ENCODE measurements at places on chromosomes 11 and 22.
A peak's percentile ranks its signal among the peaks of the same experiment; 100 is the strongest.

- DNase-seq = no peak
Observed at GRCh38 chr11:134370526-134371435, 39.0 kb downstream of the GLB1L2 start.

DNA sequence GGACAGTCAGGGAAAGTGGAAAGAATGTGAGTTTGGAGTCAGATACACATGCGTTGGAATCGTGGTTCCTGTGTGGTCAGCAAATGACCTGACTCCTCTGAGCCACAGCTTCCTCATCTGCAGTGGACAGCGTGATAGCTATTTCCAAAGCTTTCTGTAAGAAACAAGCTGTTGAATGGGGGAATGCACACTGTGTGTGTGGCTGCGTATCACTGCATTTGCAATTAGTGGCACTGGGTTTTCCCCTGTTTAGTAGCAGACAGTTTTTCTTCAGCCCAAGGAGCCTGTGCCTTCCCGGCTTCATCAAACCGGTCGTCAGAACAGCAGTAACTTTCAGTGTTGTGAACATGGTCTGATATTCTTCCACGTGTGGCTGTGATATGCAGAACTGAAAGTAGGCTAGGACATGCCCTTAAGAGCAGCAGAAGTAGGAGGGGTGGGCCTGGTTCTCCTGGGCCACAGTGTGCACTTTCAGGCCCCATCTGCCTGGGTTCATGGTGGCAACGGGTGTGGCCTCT lies 121.5 kb downstream of the RRAS2 start:
- no peak for DNase-seq

- peak; percentile 55 for DNase-seq
Observed at GRCh38 chr11:128956401-128957201, 13.9 kb upstream of the TP53AIP1 start.

GRCh38 chr11:38356255-38356654 lies 1758.2 kb upstream of the RAG2 start:
- no peak for DNase-seq

DNA sequence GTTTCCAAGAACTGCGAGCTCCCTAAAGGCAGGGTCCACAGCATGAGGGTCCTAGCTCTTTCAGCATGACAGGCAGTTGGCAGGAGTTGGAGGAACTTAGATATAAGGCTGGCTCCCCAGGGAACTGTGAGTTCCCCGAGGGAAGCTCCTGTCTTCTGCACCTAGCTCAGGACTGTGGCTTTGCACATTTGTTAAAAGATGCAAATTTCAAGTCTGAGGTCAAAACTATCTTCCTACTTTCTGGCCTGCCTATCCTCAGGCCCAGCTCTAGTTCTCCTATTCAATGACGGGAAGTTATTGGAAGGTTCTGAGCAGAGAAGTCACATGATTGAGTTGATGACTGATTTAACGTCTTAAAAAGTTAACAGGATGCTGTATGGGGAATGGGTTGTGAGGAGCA lies 11.7 kb upstream of the UCP3 start:
- no peak for DNase-seq

DNA sequence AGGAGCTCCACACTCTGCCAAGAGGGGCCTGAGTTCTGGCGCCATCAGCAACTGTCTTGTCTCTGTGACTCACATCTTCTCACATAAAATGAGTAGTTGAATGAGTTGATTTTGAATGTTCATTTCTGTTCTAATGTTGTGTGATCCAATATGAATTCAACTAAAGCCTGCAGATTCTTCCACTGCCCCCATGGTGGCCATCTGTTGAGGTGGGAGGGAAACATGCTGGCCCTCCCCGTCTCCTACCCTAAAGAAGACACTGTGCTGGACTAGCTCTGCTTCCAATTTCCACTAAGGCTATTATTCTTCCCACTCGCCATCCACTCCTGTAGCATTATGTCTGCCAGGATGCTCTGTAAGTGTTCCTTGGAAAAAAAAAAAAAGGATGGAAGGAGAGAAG lies 555.6 kb upstream of the LARGE1 start:
- no peak for DNase-seq

DNA sequence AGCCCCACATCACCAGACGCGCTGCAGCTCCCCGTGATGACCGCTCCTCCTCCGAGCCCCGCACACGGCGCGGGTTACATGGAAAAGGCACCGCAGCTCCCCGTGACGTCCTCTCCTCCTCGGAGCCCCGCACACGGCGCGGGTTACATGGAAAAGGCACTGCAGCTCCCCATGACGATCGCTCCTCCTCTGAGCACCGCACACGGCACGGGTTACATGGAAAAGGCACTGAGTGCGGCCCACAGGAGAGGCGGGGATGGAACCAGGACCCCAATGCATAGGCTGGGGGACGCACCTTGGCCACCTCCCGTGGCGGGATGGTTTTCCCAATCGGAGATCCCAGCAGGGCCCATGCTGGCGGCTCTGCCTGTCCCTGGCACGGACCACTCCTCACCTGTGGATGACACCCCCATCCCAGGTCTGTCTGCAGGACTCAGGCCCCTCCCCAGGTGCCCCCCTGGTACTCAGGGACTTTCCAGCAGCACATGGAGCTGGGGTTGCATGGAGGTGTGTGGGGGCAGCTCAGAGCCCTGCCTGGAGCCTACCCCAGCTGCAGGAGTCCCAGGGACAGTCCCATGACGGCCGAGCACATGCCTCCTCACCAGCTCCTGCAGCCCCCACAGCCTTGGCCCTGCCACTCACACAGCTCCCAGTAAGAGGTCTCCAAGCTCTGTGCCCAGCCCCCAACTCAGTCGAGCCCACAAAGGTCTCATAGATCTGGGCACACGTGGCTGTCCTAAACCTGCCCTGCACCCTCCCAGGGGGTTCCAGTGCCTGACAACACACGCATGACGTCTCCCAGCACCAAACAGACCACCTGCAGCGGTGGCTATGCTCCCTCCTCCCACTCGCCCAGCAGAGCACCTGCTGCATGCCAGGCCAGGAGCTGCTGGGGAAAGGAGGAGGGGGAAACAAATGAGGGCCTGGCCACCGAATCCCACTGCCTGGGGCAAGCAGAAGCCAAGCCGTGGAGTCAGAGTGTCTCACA lies 166.6 kb downstream of the BRD1 start:
- no peak for DNase-seq

DNA sequence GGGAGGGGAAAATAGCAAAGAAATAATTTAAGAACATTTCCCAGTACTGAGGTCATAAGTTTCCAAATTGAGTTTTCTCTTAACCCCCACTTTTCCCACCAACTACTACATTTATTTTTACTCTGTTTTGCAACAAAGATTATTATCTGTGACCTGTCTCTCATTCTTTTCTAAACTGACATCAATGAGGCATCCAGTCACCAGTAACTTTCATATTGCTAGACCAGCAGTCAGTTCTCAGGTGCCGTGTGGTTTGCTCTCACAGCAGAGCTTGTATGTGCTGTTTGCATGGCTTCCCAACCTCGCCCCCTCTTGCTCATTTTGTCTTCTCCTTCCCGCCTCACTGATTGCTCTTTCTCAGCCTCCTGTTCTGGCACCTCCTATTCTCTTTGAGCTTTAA lies 1091.3 kb downstream of the TBC1D22A start:
- DNase-seq = no peak

- peak; percentile 92 for DNase-seq
Observed at GRCh38 chr22:23085785-23086184, 15.5 kb downstream of the GNAZ start.

DNA sequence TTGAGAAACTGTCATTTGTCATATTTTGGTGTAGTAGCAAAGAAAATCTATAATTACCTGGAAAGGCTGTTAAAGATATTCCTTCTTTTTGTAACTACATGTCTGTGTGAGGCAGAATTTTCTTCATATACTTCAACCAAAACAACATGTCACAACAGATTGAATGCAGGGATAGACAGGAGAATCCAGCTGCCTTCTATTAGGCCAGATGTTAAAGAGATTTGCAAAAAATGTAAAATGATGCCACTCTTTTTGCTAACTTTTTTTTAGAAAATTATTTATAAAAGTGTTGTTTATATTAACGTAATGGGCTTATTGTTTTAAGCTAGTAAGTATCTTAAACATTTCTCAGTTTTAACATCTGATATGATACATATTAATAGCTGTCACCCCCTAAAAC lies 12.7 kb downstream of the DGKZ start:
- DNase-seq = no peak

GRCh38 chr22:32910429-32910772 lies 108.9 kb downstream of the TIMP3 start:
- DNase-seq = no peak

DNA sequence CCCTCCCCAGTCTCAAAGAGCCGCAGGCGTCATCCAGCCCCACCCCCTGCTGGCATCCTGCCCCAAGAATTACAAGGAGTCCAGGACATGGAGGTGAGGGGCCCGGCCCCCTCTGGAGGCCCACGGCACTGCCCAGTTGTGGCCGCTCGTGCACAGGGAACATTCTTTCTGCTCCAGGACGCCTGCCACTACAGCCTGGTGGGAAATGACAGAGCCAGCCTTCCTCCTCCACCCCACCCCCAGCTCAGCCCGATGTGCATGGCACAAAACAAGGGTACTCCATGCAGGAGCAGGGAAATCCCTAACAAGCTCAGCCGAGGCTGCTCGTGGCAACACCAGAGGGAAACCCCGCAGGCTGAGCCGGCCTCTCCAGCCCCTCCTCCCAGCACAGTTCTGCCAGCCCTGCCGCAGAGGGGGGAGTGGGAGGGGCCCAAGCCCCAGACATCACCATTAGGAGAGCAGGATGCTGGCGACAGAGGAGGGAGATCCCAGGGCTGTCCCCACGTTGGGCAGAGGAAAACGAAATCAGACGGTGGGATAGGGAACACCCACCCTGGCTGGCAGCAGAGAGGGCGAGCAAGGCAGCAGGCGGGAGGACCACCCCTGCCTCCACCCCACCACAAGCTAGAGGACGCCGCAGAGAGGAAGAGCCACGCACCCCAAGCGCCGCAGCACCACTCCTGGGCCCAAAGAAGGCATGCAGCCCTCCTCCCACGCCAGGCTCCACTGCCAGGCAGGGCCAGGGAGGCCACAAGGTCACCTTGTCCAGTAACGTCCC lies 10.0 kb downstream of the IGSF9B start:
- peak; percentile 90 for DNase-seq

GRCh38 chr11:24781288-24781687 lies 284.4 kb downstream of the LUZP2 start:
- DNase-seq = no peak

- DNase-seq = no peak
Observed at GRCh38 chr11:45379162-45379863, 93.2 kb upstream of the SYT13 start.

GRCh38 chr11:35932681-35933319 lies 11.1 kb upstream of the LDLRAD3 start:
- DNase-seq = no peak

DNA sequence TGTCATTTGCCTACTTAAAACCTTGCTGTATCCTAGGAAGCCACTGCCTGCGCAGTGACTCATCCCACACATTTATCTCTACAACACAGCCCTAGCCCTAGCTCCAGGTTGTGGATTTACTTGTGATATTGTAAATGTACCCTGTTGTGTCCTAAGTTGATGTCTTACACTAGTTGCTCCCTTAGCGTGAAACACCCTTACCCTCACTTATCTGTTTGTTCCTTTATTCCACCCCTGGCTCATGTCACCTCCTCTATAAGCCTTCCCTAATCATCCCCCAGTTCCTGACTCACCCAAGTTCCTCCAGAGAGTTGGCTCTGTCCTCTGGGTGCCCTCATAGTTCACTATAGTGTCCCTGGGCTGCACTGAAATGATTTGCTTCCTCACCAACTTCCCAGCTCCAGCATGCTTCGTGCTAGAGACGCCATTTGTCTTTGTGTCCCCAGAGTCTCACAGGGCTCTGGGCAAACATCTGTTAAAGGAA lies 431.8 kb upstream of the FAT3 start:
- no peak for DNase-seq

- no peak for DNase-seq
Observed at GRCh38 chr11:79546351-79546750, 105.5 kb upstream of the TENM4 start.

DNA sequence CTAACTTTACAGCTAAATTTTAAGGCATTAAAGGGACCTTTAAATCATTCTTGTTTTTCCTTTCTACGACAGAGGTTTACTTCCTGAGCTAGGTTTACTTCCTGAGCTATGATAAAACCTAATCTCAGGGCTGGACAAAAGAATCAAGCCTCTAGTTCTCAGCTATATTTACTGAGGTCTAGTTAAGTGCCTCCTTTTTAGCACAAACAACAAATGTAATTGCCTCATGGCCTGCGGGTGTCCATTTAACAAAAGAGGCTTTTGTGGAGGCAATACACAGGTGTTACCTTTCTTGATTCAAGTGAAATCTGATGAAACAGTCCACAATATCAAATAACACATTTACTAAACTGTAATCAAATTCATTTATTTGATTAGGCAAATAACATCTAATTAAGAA lies 67.3 kb downstream of the IMMP1L start:
- no peak for DNase-seq

DNA sequence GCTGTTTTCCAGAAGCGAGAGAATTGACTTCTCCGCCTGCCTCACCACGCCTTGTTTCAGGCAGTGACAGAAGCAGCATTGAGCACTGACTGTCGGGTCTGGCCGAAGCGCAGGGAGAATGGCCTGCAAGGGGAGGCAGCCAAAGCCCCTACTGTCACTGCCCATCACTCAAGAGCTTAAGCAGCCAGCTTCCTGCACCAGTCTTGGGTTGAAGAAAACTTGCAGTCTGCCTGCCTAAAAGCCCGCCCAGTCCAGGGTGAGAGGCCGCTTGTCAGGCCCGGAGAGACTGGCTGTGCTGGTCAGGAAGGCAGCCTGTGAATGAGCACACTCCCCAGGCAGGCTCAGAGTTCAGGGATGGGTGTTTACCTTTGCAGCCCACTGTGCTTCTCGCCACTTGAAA lies 108.3 kb downstream of the PKNOX2 start:
- no peak for DNase-seq

DNA sequence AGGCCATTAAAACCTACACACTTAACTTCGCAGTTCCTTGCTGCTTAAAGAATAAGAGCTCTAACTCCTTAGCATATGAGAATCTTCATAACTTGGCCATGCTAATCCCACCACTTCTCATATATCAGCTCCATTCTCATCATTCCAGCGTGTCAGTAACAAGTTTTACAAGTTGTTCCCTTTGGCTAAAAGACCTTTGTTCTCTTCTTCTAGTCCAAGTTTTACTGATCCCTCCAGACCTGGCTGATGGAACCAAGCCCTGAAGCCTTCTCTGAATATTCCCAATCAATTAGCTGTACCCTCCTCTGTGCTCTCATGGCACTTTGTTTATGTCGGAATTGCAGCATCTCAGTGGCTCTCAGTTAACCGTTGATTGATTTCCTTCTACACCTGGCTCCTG lies 35.8 kb downstream of the GAB2 start:
- no peak for DNase-seq

- no peak for DNase-seq
Observed at GRCh38 chr22:37741312-37741795, 44.5 kb downstream of the TRIOBP start.

- no peak for DNase-seq
Observed at GRCh38 chr22:35053060-35053835, 12.7 kb upstream of the ISX start.

DNA sequence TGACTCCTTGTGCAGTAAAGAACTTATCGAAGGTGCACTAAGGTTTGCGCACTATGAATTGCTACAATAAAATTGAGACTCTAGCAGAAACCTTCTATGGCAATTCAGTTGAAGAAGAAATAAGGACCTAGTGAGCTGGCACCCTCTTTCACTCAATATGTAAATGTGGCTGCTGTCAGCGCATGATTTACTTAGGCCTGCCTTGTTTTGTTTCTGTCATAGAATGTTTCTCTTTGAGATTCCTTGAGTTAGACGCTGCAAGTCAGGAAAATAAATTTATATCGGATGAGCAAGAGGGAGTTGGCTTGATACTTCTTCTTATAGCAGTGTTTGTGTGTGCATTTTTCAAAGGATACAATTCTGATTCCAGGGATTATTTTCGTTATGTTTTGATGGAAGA lies 322.1 kb downstream of the BLID start:
- DNase-seq = no peak
